ENCODE measurements at places on chromosomes 4 and X.

GRCh38 chrX:121781991-121782390, 734.6 kb downstream of the GLUD2 start:
- no peak for DNase-seq

- DNase-seq: no peak
Measured at GRCh38 chr4:82797405-82798111, 1.0 kb downstream of the SCD5 start.

- DNase-seq: no peak
Measured at GRCh38 chrX:2732076-2732475, 19.8 kb upstream of the XG start.

DNA sequence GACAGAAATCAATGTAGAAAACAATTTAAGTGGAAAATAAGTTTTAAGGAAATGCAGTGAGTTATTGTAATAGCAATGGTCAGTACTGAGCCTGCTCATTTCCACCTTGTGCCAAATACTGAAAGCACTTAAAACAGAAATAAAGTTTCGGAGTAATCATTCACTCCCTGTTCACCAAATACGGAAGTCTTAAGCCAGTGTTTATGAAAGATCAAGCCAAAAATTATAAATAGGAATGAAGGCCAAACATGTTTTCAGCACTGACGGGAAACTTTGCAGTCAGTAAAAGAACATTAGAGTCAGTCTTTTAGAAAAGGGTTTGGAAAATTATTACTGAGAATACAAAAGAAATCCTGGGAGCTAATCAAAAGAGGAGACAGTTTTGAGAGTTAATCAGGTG, 178.6 kb downstream of the DMD start:
- no peak for DNase-seq

DNA sequence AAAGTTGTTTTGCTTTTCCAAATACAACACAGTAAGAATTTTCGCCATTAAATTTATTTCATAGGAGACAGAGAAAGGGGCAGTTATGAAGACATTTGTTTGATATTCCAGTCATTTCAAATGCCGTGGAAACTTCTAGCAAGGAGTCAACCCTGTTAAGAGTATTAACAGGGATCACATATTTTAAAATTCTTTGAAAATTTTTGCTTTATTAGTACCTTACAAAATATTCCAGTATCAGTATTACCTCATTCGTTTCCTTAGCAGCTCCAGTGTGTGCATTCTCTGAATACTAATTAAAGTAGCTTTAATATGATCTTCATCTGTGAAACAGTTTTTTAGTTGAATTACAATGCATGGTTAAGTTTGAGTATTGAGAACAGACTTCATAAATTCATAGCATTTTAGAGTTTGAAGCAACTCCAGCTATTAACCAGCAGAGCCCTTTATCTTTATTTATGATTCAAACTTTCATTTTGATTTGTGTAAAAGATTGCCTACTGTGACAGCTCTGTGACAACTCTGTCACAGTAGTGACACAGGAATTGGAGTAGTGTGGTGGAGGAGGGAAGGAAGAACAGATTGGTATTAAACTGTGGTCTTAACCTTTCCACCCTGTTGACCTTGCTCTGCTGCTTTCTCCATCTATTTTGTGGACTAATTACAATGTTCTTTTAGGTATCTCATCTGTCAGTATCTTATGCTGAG, 86.3 kb downstream of the PDLIM5 start:
- DNase-seq: no peak

GRCh38 chr4:118918388-118918787, 29.7 kb downstream of the SYNPO2 start:
- DNase-seq: no peak

DNA sequence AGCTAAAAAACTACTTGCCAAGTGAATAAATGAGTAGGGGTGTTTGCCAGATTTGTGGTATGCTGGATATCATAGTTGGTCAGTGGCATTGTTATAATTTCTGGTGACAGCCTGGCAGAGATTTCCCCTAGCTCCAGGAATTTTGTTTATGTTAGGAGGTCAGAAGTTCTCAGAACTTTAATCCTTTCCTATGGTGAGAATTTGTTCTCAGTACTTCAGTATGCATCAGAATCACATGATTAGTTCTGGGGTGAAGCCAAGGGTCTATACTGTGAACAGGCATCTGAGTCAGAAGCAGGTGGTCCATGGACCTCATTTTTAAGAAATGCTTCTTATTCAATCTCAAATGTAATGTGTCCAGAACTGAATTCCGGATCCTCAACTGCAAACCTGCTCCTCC, 10.5 kb downstream of the RASSF6 start:
- DNase-seq: no peak

DNA sequence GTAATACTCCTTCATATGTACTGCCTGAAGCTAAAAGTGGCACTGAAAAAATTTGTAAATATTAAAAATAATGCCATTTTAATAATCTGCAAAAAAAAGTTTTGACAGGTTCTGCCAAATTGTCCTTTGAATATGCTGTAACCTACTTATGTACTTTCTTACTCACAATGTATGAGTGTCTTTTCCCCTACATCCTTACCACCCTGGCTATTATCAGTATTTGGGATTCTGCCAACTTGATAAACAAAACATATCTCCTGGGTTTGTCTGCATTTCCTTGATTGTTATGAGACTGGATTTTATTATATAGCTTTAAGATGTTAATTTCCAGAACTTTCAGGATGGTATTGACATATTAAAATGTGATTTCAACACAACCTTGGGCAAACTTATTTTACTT, 187.9 kb downstream of the CHM start:
- no peak for DNase-seq

GRCh38 chrX:17987783-17988182, 126.7 kb upstream of the RAI2 start:
- no peak for DNase-seq

DNA sequence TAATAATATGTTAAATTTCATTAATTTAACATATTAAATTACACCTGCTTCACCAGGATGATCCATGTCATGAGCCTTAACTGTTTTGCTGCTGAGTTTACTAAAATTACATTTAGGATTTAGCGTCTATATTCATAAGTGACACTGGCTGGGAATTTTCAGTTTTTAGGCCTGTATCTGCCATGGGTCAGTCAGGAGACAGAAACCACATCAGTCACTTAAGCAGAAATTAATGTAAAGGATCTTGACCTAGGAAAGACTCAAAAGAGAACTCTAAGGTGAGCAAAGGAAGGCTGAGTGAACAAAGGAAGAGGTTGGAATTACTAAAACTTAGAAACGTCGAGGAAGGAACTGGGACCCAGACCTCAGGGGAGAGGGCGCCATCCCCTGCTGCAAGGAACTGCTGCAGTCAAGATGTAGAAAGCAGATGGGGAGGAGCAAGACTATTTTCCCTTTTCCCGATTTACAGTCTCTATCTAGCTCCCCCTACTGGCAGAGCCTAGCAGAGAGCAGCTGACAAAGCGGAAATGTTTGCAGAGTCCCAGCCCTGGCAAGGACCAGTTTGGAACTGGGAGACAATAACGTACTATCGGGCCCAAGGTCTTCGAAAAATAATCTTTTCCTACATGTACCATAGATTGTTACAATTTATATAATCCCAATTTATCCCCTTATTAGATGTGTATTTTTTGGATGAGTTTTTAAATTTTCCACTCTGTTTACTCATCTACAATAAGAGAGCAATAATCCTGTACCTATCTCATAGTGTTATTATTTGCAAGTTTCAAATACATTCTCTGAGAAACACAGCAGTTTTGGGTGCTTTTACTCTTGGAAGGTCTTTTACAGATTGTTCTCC, 22.6 kb upstream of the RBBP7 start:
- DNase-seq: peak; percentile 87

DNA sequence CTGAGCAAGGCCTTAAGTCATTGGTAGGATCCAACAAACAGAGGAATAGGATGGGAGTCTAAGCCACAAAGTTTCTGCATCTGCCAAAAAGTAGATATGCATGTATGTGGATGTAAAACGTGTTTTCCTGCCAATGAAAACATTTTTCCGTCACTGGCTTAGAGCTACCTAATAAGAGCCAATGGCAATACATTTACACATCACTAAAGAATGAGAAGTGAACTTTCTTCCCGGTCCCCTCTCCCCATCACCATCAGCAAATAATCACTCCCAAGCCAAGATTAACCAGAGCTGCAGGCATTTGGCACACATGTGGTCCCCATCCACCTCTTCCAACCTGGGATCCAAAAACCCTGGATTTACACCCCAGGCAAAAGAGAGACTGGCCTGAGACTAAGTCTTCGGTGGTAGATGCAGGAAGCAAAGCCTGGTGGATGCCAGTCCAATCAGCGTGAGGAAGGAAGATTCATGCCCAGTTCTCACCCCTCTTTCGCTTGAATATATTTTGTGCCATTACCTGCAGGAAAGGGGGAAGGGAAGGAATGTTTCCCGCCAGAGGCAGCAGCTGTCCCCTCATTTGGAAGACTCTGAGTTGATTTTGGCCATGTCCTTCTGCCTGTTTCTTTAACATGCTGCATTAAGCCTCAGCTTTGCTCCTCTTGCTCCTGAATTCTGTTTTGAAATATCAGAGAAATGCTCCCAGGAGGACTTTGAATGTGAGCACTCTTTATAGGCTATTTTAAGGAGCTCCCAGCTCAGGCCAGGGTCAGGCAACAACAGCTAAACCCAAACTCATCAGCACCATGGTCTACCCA, 131.4 kb downstream of the CHIC2 start:
- DNase-seq: no peak

DNA sequence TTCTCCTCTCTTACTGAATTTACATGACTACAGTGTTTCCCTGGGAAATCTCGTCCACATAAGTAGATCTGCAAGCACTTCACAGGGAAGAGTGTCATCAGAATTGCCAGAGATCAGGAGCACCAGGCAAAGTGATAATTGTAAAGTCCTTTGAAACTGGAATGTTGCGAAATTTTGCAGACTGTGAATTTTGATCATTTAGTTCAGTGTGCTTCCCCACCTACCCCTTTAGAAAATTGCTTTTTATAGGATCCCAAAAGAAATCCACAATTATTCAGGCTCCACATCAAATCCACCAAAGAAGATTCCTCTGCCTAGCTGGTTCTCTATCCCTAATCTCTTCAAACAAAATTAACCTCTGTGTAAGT, 10.2 kb downstream of the PTCHD1 start:
- no peak for DNase-seq

DNA sequence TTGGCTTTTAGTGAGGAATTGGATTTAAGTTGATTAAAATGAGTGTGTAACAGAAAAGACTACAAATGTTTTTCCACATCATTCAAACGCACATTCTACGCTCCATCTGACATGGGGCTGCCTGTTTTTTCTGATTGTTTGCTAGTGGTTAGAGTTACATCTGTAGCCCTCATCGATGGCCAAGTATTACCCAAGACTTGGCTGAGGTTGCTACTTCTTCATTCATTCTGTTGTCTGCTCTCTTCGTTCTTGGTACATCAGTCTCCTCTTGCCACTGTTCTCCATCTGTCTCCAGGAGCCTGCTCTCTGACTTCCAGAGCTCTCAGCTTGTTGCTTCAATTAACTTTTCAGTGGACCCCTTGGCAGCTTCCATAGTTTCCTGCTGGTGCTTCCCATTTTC, 1844.6 kb upstream of the TENM3 start:
- DNase-seq: no peak

- DNase-seq: peak; percentile 19
Measured at GRCh38 chrX:10656214-10656613, 35.8 kb upstream of the MID1 start.

GRCh38 chr4:72770708-72771107, 201.7 kb upstream of the ADAMTS3 start:
- no peak for DNase-seq
